ENCODE measurements at places on chromosomes 2 and 18.

- DNase-seq = no peak
Observed at GRCh38 chr2:158665536-158666302, 129.4 kb upstream of the DAPL1 start.

- DNase-seq = no peak
Observed at GRCh38 chr18:48321121-48321520, 88.1 kb downstream of the ZBTB7C start.

GRCh38 chr2:31957354-31958139 is 53.3 kb downstream of the MEMO1 start:
- no peak for DNase-seq

DNA sequence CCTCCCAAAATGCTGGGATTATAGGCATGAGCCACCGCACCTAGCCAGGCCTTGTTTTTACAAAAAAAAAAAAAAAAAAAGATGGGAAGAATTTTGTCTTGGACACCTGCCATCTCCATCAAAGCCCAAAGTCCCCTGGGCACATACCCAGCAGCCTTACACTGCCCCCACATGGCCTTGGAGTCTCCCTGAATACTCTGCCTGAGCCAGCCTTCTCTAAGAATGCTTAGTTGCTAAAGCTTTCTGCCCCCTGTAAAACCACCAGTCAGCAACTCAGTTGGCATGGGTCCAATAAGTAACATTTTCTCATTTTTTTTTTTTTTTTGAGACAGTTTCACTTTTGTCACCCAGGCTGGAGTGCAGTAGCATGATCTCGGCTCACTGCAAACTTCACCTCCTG is 40.6 kb downstream of the SPC25 start:
- no peak for DNase-seq

DNA sequence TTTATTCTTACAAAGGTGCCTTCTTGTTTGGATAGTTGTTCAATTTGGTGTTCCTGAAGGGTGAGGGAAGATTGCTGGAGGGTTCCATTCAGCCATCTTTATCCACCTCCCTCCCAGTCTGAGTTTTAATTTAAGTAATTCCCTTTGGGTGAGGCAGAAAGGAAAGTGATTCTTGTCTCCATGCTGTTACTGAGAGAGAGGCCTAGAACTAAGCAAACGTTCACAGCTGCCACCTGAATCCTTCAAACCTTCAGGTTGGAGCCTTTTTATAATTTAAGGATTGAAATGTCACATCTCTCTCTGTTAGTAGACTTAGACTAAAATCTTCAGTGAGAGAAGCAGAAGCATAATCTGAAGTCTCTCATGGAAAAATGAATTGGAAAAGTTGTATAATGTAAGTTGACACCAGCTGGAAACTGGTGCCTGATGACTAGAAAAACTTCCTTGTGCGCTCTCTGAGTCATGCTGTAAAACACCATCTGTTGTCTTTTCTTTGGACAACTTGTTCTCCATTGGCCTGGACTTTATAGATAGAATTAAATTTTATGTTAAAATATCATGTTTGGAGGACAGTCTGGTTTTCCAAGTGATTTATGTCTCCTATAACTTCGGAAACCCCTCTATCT is 14.6 kb downstream of the STRADB start:
- DNase-seq = peak; percentile 69

DNA sequence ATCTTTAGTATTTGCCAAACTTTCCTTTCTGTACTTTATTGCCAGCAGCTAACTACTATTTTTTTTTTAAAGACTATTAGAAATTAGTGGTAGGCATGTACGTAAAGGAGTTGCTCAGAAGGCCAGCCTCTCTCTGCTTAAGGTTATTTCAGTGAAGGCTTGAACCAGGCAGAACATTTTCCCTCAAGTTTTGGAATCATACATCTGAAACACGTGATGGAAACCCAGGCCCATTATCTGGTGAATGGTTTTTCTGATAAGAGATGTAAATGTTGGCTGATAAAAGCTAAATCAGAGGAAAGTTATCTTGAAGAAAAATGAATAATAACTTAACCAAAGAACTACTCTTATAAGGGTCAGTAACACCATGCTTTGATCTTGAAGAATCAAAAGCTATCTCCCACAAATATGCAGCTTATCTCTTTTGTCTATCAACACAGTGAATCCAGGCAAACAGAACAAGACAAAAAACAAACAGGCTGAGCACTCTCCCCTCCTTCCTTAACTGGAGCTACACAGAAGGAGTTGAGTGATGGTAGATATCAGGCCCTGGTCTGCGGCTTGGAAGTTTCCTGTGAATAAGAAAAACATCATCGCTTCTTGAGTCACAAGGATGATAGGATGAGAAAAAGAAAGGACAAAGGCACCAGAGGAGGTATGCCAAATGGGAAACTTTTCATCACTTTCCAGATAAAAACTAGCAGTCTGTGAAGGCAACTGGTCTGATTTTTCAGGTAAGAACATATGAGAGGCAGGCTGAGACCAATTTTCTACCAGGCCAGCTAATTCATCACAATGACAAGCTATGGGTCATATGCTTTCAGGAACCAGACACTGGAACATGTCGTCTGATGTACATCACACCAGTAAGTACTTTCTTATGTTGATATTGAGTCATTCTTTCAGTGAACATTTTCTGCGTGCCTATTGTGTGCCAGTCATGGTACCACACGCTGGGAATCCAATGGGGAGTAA is 88.4 kb upstream of the STK17B start:
- no peak for DNase-seq

GRCh38 chr18:50610349-50610748 is 50.5 kb downstream of the MAPK4 start:
- no peak for DNase-seq

- DNase-seq = no peak
Observed at GRCh38 chr2:165594935-165595255, 125.4 kb downstream of the CSRNP3 start.

DNA sequence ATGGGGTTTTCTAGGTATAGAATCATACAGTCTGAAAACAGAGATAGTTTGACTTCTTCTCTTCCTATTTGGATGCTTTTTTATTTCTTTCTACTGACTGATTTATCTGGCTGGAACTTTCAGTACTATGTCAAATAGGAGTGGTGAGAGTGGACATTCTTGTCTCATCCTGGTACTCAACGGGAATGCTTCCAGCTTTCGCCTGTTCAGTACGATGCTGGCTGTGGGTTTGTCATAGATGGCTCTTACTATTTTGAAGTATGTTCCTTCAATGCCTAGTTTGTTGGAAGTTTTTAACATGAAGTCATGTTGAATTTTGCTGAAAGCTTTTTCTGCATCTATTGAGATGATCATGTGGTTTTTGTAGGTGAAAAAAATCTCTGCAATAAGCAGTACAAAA is 730.4 kb downstream of the PLCL1 start:
- no peak for DNase-seq

- no peak for DNase-seq
Observed at GRCh38 chr2:148930046-148930775, 55.2 kb downstream of the KIF5C start.

All from pons (tissue), 1 donor.